ENCODE measurements at places on chromosomes 3 and 15.

DNA sequence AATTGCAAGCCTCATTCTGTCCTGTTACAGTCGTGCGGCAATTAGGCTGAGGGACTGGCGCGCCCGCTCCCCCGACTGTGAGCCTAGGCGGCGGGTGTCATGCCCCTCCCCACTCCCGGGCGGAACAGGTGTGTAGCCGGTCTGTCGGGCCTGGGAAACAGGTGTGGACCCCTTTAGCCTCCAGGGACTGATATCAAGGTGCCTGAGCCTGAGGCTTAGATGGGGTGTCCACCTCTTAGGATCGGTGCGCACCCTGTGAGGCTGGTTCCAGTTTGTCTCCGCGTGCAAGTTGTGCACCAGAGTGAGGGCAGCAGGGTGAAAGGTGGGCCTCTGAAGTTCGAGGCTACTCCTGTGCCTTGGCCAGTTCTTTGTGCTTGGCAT lies 686 bp downstream of the VPS8 start:
- DNase-seq = peak; percentile 50

- DNase-seq = no peak
These were observed 17.6 kb downstream of the ASB14 start for GRCh38 chr3:57274845-57275244.

DNA sequence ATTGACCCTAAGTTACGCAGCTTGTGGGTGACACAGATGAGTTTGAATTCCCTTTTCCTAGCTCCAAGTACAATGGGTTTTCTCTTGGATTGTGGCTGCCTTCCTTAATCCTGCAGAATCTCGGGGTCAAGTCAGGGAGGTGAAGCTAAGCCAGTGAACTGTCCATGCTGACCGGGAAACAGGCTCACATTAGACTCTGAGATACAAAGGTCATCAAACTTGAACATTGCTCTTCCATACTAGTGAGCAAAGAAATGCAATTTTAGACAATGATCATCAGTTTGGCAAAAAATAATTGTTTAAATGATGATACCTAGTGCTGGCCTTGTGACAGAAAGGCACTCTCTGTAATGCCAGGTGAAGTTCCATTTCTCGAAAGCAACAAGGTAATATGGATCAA lies 31.6 kb downstream of the SLC6A1 start:
- no peak for DNase-seq

DNA sequence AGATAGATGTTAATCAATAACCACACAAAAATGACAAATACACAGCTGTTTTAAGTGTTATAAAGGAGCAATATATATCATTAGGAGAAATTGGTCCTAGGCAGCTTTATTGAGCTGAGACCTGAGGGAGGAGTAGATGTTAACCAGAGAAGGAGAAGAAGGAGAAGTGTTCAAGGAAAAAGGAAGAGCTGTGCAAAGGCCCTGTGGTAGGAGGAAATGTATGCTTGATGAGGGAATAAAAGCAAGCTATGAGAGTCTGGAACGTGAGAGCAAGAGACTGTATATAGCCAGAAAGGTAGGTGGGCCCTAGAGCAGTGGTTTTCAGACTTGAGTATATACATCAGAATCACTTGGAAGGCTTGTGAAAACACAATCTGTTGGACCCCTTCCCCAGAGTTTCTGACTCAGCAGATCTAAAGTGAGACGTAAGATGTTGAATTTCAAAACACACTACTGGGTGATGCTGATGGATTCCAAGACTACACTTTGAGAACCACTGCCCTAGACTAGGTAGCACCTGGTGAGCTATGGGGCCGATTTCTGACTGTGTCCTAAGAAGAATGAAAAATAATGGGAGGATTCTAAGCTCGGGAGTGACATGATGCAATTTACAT lies 342.3 kb upstream of the ADAMTS9 start:
- DNase-seq = no peak

DNA sequence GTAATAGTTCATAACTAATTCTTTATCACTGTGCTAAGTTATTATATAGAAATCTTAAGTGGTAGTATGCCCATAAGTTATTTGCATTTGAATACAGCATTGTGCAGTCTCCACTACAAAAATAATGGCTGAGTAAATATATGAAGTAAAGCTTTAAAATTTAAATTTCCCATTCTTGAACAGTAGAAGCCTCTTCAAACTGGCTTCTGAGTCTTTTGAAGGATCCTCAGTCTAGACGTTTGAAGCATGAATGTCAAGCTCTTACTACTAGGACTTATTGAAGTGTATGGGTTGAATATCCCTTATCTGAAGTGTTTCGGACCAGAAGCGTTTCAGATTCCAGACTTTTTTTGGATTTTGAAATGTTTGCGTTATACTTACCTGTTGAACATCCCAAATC lies 16.3 kb downstream of the MORF4L1 start:
- DNase-seq = no peak

DNA sequence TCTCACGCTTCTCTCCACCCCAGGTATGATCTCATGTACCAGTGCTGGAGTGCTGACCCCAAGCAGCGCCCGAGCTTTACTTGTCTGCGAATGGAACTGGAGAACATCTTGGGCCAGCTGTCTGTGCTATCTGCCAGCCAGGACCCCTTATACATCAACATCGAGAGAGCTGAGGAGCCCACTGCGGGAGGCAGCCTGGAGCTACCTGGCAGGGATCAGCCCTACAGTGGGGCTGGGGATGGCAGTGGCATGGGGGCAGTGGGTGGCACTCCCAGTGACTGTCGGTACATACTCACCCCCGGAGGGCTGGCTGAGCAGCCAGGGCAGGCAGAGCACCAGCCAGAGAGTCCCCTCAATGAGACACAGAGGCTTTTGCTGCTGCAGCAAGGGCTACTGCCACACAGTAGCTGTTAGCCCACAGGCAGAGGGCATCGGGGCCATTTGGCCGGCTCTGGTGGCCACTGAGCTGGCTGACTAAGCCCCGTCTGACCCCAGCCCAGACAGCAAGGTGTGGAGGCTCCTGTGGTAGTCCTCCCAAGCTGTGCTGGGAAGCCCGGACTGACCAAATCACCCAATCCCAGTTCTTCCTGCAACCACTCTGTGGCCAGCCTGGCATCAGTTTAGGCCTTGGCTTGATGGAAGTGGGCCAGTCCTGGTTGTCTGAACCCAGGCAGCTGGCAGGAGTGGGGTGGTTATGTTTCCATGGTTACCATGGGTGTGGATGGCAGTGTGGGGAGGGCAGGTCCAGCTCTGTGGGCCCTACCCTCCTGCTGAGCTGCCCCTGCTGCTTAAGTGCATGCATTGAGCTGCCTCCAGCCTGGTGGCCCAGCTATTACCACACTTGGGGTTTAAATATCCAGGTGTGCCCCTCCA lies 19.1 kb downstream of the TYRO3 start:
- DNase-seq = no peak

- DNase-seq = peak; percentile 82
These were observed 6.9 kb upstream of the FOXB1 start for GRCh38 chr15:59997070-59997701.

DNA sequence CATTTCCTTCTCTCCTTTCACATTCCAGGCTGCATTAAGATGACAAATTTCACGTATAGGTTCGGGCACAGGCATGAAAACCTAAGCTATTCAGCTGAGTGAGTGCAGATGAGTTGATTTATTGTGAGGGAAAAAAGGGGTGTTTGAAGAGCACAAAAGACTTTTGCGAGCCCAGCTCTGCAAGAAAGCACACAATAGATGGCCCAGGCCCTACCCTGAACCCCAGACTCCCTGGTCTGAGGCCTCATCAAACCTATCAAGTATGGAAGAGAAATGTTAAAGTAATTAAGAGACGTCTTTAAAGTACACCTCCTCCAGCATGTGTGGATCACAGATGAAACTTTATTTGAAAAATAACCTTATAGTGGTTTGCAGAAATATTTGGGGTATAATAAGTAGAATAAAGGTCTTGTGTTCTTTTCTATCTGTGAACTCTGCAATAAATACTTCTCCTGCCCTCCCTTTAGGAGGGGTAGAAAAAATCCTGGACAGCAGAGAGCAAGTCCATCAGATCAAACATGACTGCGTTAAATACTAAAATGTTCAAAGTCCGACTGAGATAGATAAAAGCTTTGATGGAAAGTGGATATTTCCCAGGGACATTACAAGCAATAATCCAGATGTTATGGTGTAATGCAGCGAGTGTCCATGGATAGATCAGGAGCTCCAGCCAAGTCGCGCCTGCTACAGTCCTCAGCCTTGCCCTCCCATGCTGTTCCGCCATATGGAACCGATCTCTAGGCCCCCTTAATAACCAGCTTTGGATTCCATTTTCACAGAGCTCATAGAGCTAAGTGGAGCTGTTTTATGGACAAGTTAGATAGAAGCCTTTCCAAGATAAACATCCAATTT lies 121.5 kb downstream of the MCTP2 start:
- no peak for DNase-seq

DNA sequence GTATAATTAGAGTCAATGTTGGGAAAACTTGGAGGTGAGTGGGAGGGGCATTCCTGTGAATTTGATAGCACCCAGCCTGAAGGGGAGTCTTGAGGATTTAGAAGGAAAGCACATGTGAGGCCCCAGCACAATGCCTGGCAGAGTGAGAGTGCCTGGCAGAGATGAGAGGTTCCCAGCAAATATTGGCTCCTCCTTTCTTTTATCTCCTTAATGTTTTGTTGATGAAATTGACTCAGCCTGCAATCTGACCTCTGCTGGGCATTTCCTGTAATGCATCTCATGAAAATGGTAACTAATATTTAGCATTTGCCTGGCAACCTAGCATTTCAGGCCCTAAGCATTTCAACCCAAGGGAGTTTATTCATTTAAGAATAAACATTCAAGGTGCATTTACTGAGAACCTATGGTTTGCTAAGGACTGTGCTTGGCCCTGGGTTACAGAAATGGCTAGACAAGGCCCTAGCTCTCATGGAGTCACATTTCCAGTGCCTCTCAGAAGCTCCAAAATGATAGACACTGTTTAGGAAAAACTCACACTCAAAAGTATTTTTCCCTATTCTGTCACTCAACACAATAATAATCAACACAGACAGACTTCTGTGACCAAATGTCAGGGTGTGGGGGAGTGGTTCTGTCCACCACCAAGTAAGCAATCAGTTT lies 19.0 kb downstream of the PDHB start:
- peak; percentile 66 for DNase-seq

GRCh38 chr3:186369217-186369616 lies 7.2 kb upstream of the DGKG start:
- DNase-seq = no peak

- DNase-seq = no peak
These were observed 159.0 kb upstream of the KCNH8 start for GRCh38 chr3:18989237-18989795.

DNA sequence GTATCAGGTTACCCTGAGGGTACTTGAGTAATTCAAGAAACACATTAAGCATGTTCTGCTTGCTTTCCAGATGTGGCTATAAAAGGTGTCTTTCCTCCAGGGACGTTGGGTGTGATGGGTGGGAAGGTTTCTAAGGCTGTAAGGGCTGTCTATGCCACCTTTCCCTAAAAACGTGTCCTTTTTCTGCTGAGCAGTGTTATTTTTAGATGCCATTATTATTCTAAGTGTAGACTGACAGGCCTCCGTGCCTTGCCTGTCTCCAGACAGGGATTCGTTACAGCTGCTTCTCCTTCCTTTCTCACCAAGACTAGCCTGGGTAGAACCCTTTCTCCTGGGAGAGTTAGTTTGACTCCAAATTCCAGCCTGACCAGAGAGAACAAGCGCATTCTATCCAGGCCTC lies 26.8 kb upstream of the RHO start:
- DNase-seq = no peak

GRCh38 chr3:62479326-62479725 lies 106.0 kb upstream of the FEZF2 start:
- no peak for DNase-seq

- DNase-seq = no peak
These were observed 39.2 kb upstream of the SPSB4 start for GRCh38 chr3:141011997-141012262.

- no peak for DNase-seq
These were observed 70.9 kb downstream of the DCUN1D1 start for GRCh38 chr3:182909318-182910040.

All from RPMI8226 (cell line).